Renal cortex interstitium (tissue), 15 donors: ENCODE measurements at places on chromosomes 6 and 20. TPM values are rescaled to one million over a fixed set of nuclear protein-coding genes. Genes with fewer than 3 reads are reported as not detected.

DNA sequence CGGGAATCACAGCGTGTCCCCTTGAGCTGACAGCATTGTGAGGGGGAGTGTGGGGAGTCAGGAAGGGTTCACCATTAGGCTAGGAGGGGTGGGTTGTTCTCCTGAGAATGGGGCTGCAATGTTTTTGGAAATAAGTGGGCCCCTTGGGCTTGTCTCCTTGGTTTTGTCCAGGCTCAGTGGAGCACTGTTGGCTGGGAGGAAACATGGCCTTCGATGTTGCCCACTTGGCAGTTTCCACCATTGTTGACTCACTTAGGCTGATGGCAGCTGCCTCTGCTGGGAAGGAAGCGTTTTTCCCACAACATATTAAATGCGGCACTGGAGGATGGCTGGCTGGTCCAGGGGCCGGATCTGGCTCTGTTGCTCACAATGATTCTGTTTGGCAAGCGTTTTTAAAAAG is 512.1 kb downstream of the QKI start:
- no peak for DNase-seq

GRCh38 chr6:53756396-53756795 is 38.4 kb upstream of the LRRC1 start:
- no peak for DNase-seq

DNA sequence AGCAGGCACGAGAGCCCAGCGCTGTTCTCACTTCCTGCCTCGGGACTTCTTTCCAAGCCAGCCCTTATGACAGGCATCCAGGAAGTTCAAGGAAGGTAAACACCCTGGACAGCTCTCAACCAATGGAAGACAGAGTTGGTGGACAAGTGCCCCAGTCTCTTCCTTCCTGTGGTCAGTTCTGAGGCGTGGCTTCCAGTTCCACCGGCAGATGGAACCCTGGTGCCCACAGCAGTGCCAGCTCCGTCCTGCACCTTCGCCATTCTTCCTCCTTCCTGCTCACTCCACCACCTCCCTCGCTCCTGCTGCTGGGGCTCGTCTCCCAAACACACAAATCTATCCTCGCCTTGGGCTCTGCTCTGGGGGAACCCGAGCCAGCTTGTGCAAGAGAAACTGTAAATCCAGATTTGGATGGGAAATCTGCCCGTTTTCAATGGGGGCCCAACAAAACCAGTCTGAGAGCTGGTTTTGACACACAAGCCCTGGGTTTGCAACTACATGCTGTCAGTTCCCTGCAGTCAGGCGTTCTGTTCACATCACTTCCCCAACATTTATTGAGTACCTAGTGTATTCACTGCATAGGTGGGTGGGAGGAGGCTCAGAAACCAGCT is 162.7 kb downstream of the GRM4 start:
- DNase-seq, result no peak

Gene TBX18
- 10.1 TPM for polyA plus RNA-seq

DNA sequence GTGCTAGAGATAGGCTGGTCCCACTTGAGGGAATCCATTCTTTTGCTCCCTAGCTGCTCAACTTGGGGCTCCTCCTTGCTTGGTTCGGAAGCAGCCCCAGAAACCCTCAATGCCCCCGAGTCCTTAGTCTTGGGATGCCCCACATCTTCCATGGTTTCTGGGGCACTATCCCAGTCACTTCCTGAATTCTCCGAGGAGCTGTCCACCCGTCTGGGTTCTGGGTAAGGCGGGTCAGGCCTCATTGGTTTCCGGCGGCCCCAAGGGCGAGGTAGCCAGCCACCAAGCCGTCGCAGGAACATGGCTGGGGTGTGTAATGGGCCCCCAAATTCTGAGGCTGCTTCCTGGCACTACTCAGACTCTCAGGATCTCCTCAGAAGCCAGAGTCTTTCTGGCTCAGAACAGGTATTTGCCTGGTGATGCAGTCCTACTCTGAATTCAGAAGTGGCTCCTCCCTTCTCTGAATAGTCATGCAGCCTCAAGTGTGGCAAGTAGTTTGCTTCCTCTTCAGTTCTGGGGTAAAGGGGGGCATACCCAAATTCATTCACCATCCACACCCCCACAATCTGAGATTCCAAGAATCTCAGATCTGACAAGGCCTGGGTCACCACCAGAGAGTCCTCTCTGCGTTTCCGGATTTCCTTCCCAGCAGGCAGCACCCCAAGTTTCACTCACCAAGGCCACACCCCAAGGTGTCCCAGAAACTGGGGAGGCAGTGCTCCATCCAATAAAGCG is 763 bp downstream of the C6orf47 start:
- no peak for DNase-seq

Gene TMEM200A
- 42.3 TPM for polyA plus RNA-seq

Gene COL12A1
- 58.9 TPM for polyA plus RNA-seq

Gene TMEM217
- polyA plus RNA-seq, result 2.5 TPM

GRCh38 chr6:49541210-49541724 is 9.2 kb upstream of the C6orf141 start:
- no peak for DNase-seq

- DNase-seq, result no peak
These were observed 54.7 kb downstream of the NDUFAF5 start for GRCh38 chr20:13839421-13840092.

- no peak for DNase-seq
These were observed 59.8 kb downstream of the NEDD9 start for GRCh38 chr6:11172501-11173327.

DNA sequence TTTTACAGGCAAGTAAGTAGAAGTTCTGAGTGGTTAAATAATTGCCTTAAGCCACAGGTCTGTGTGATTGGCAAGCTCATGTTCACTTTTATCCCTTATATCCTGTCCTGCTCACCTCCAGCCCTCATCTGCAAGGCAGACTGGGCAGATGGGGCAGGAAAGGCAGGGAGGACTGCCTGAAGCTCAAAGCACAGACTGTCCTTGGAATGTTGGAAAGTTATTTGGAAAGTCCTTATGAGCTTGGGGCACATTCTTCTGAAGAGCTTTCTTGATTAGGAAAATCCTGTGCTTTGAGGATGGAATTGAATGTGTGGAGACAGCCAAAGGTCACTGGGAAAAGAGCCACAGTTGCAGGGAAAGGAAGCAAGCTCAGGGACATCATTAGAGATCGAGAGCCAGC is 48.9 kb upstream of the STK35 start:
- DNase-seq, result no peak

DNA sequence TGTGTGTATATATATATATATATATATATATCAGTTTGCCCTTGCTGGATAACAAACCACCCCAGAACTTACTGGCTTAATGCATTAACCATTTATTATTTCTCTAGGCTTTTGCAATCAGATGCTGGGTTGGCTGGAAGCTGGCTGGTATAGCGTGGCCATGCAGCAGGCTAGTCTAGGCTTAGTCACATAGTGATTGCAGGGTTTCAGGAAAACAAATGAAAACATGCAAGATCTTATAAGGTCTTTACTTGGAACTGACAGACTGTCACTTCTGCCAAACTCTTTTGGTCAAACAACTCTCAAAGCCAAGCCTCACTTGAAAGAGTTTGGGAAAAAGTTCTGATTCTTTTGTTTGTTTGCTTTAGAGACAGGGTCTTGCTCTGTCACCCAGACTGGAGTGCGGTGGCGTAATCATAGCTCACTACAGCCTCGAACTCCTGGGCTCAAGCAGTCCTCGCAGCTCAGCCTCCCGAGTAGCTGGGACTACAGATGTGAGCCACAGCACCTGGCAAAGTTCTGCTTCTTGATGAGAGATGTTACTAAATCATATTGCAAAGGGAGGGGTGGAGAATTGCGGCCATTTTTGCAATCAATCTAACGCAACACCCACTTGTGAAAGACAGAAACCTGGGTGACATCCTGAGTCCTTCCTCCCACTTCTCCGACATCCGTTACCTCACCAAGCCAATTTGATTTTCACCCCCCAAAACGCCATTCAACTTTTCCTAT is 74.6 kb upstream of the RNF24 start:
- no peak for DNase-seq

GRCh38 chr20:4151991-4152695 is 136.8 kb upstream of the RNF24 start:
- DNase-seq, result no peak

GRCh38 chr6:36519352-36519751 is 27.9 kb downstream of the STK38 start:
- DNase-seq, result no peak

DNA sequence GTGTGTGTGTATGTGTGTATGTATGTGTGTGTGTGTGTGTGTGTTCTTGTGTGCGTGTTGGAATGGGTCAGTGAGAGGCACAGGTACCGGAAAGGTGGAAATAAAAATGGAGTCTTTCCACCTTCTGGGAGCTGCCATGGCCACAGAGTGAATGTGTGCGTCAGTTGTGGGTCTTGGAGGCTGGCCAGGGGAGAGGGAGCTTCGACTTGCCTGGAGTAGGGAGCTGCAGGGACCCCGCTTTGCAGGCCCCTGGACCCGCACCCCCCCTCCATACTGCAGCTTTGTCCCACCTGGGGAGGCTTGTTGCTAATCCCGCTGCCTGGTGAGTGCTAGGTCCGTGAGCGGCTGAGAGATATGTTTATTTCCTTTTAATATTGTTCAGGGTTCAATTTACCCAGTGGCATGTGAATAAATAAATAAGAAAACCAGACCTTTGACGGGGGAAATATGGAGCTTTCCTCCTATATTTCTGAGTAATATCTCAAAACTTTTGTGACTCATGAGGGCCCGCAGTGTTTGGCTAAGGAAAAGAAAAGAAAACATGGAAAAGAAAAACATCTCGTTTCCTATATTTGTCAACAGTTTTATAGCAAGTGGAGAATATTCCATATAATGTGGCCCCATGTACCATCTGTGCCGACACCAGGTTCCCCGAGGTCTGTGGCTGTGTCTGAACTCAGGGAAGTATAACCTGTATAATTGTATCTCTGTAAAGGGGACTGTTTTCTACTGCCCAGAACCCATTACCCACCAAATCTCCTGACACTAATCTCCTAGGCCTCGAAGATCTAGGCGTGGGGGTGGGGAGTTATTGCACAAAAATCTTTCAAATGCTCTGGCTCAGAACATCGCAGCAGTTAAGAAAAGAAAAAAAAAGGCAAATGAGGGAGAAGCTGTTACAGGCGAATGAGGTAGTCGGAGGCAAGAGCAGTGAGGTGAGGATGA is 24.6 kb upstream of the CCDC167 start:
- DNase-seq, result no peak

Gene CRIP3
- 3.7 TPM for polyA plus RNA-seq

Gene CST2
- polyA plus RNA-seq, result not detected

DNA sequence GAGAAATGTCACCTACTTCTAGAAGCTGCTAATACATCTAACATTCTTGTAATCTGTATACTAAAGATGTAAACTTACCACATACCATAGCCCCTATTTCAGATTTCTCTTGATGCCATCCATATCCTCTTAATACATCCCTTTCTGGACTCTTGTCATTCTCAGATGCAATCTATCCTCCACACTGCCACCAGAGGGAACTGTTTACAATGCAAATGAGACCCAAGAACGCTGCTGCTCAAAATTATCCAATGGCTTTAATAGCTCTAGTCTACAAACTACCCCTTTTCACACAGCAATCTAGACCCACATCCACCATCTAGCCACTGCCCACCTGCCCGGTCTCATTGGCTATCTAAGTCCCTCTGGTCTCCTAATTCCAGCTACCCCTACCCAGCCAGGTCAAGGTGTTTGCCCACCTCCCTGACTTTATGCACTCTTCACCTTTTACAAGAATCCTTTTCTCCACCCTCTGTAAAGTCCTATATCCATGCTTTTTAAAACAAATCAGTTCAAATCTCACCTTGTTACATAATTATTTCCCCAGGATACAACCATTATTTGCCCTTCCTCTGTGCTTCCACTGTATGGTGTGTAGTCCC is 14.8 kb downstream of the FAXC start:
- no peak for DNase-seq

GRCh38 chr20:36394340-36394965 is 88.3 kb downstream of the DLGAP4 start:
- no peak for DNase-seq

DNA sequence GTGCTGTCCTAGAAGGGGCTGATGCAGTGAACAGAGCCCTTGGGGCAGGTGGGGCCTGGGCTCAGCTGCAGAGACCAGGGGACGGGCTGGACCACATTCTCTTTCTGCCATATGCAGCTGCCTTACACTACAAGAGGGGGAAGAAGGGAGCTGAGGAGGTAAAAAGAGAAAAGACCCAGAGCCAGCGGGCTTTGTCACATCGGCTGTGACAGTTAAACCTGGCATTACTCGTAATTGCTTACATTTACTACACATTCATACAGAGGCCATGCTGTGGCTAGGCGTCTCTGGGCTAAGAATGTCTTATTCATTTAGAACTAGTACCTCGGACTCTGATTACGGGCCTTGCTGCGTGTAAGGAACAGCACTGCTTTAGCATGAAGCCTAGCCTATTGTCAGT is 12.8 kb upstream of the MAS1L start:
- DNase-seq, result no peak

Gene MAS1
- 0.03 TPM for polyA plus RNA-seq

DNA sequence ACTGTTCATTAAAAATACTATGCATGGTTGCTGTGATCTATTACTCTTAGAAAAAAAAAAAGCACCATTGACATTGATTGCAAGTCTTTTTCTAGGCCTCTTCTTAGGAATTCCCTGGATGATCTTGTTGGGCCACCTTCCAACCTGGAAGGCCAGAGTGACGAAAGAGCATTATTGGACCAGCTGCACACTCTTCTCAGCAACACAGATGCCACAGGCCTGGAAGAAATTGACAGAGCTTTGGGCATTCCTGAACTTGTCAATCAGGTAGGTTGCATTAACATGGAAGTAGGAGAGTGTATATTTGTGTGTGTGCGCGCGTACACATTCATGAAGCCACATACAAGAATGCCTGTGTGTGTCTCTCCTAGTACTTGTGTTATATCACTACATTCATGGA is 140.4 kb downstream of the NCOA3 start:
- DNase-seq, result no peak

GRCh38 chr6:137313928-137314855 is 95.0 kb upstream of the IFNGR1 start:
- DNase-seq, result peak; percentile 44

Gene SIRPB1
- polyA plus RNA-seq, result 0.56 TPM

Gene ZBTB46
- polyA plus RNA-seq, result 15.5 TPM

Gene FLRT3
- polyA plus RNA-seq, result 120 TPM

Gene TNFRSF21
- polyA plus RNA-seq, result 29.1 TPM

GRCh38 chr6:111418971-111419693 is 63.9 kb downstream of the REV3L start:
- no peak for DNase-seq

Gene CALHM4
- 0.58 TPM for polyA plus RNA-seq
